ENCODE measurements at places on chromosomes 5 and 9.

GRCh38 chr5:3512361-3513095 lies 83.1 kb upstream of the IRX1 start:
- DNase-seq, result no peak

DNA sequence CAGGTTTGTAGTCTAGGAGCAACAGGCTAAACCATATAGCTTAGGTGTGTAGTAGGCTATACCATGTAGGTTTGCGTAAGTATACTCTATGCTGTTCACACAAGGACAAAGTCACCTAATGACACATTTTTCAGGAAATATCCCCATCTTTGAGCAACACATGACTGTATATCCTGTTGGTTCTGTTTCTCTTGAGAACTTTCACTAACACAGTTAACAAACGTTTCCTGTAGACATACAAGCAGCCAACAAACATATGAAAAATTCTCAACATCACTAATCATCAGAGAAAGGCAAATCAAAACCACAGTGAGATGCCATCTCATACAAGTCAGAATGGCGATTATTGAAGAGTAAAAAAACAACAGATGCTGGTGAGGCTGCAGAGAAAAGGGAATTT lies 68.2 kb downstream of the NR2F1-AS1 start:
- DNase-seq, result no peak

GRCh38 chr9:81150016-81150625 lies 539.2 kb downstream of the TLE1 start:
- DNase-seq, result no peak

- DNase-seq, result no peak
These were observed 374.9 kb upstream of the CLINT1 start for GRCh38 chr5:158233735-158234322.

- DNase-seq, result no peak
These were observed 125.9 kb upstream of the FSTL4 start for GRCh38 chr5:133738271-133738670.

DNA sequence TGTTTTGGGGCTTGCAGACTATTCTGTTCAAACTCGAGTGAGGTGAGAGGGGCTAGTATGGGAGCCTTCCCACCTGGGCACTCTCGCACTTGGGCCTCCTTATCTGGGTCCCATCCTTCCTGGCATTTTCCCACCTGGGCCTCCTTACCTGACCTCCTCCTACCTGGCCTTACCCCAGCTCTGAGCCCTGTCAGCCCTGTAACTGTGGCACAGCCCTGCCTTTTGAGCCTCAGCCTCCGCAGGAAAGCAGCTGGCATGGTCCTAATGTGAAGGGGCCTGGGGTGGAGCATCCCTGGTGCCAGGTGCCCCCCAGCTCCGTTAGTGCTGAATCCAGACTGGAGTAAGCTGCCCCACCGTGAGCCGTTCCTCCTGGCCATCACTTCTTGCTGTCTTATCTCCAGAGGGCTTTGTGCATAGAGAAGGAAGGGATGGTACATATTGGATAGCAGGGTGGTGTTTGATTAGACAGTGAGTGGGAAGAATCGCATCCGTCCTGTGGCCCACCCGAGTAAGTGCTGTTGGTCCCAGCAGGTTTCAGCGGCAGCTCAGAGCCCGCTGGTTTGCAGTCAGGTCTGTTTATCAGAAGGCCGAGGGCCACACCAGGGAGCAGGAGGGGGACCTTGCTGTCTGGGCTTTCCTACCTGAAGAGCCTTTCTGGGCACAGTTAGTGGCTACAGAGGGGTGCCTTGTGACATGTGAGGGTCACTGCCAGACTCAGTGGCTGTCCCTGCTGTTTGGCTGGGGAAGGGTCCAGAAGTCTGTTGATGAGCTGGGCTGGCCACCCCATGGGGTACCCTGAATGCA lies 76.5 kb downstream of the WNK2 start:
- DNase-seq, result no peak

GRCh38 chr9:113960768-113961167 lies 84.7 kb downstream of the ZNF618 start:
- no peak for DNase-seq

GRCh38 chr5:850511-851006 lies at the start of gene ZDHHC11:
ZDHHC11 (minus strand) TSS chr5:850986; CDS start chr5:850602, 384 bp downstream.
- no peak for DNase-seq

DNA sequence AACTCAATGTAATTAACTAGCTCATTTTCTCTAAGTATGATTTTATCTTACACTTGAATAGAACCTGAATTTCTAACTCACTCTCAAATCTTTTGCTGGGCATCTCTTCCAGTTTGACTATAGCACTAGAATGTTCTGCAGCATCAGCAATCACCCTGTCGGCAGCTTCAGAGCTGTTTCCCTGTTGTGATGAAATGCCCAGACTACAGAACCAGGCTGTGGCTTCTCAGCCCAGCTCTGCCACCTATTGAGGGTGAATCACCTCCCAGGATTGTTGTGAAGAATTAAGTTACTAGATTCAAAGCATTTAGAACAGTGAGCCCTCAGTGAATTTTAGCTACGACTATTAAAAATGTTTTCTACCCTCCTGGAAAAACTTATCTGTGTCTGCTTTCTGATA lies 90.4 kb upstream of the ANKRD55 start:
- DNase-seq, result no peak

- no peak for DNase-seq
These were observed 106.0 kb upstream of the LRRTM2 start for GRCh38 chr5:138981131-138981530.

DNA sequence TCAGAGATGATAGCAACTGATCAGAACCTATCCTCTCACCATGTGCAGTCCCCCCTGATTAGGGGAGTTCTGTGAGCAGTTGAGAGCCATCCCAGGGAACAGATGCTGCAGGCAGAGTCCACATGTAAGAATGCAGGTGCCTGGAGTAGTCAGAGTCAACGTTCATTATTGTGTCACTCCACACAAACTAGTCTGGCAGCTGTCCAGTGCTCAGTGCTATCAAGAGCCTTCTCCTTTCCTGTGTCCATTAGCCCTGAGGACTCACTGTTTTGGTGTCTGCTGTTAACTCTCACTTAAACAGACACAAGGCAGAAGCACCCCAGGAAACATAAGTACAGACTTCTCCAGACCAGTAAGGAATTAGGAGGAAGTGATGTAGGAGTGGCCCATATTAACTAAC lies 2.5 kb downstream of the SH3TC2 start:
- no peak for DNase-seq

DNA sequence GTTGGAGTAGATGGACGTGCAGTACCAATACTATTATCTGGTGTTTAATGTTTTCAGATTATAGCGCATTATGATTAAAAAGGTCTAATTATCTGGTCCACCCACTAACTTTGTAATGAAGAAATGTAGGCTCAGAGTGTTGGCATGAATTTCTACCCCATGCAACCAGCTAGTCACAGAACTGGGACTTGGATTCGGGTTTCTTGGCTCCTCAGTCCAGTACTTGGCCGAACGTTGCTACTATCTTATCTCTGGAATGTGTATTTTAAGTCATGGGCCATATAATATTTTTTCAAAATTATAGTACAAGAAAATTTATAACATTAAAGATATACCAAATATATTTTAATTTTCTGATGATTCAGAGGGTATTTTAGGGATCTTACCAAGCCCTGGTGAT lies 657.5 kb upstream of the DMAC1 start:
- no peak for DNase-seq

- DNase-seq, result no peak
These were observed 125.9 kb downstream of the TRPM3 start for GRCh38 chr9:70995511-70995910.

- no peak for DNase-seq
These were observed 4.1 kb upstream of the PRDM12 start for GRCh38 chr9:130660326-130660682.

GRCh38 chr5:135171336-135171735 lies 137.3 kb upstream of the PITX1 start:
- DNase-seq, result no peak

- no peak for DNase-seq
These were observed 394.0 kb downstream of the SEMA5A start for GRCh38 chr5:9151684-9152427.

Data from caudate nucleus (tissue), 63 donors.